ENCODE measurements at places on chromosomes 1 and 21.
A peak's percentile ranks its signal among the peaks of the same experiment; 100 is the strongest.

DNA sequence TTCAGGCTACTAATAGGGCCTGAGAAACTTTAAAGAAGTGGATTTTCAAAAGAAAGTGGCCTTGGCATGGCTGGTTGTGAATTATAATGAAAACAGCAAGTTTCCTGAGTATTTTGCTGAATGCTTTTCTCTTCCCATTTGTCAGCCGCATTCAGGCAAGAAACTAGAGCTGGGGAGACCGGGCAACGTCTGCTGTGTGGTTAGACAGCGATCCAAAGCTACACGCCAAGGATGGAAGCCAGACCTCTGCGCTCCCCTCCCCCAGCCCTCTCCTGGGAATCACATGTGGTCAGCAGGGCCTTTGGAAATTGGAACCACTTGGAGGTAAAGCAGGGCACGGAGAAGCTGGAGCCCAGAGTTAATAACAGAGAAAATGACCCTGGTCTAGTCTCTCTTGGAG is 114.1 kb upstream of the CD34 start:
- DNase-seq: no peak

- no peak for DNase-seq
These were observed 4.6 kb downstream of the KLHDC8A start for GRCh38 chr1:205351984-205352713.

DNA sequence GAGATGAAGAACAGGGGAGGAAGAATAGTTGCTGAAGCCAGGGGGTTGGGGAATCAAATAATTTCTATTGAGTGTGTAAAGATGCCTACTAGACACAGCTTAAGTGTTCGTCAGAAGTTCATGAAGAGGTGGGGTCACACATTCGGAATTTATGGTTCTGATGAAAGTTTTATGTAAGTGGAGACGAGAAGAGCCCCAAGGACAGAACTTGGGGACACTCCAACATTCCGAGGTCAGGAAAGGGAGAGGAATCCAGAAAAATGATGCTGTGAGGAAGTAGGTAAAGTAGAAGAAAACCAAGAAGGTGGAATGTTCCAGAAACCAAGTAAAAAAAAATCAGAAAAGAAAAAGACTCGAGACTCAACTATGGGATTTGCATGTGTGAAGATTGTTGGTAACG is 272.5 kb downstream of the SIPA1L2 start:
- no peak for DNase-seq

DNA sequence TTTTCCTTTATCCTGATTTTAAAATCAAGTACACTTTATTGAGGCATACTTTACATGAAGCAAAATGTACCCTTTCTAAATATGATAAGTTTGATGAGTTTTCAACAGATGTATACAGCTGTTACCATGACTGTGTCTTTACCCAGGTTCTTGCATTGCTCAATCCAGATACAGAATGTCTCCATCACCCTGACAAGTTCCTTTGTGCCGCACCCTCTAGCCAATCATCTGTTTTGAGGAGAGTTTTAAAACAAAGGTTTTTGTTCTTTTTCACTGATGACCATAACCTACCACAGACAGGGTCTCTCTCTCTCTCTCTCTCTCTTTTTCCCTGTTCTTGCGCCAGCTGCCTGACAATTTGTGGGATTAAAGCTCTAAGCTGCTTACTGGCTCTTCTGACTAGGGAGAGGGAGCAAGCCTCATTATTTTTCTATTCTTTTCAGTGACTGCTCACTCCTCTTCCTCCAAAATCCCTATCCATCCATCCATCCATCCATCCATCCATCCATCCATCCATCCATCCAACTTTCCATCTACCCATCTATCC is 1.2 kb upstream of the KCNE1 start:
- no peak for DNase-seq

DNA sequence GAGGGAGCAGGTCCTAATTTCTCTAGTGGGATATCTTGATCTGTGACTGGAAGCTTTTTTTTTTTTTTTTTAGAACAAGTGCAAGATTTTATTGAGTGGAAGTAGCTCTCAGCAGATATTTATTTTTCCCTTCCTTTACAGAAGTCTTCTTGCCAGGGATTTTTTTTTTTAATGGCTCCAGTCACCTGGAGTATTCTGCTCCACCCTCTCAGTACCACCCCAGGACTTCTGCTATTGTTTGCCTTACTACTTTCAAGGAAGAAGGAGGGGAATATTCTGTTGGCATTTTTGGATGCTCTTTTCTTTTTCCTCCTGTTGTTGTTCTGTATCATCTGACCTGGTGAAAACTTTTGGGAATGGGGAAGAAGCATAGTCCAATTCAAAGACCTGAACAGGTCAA is 23.1 kb upstream of the CYP2J2 start:
- DNase-seq: no peak

DNA sequence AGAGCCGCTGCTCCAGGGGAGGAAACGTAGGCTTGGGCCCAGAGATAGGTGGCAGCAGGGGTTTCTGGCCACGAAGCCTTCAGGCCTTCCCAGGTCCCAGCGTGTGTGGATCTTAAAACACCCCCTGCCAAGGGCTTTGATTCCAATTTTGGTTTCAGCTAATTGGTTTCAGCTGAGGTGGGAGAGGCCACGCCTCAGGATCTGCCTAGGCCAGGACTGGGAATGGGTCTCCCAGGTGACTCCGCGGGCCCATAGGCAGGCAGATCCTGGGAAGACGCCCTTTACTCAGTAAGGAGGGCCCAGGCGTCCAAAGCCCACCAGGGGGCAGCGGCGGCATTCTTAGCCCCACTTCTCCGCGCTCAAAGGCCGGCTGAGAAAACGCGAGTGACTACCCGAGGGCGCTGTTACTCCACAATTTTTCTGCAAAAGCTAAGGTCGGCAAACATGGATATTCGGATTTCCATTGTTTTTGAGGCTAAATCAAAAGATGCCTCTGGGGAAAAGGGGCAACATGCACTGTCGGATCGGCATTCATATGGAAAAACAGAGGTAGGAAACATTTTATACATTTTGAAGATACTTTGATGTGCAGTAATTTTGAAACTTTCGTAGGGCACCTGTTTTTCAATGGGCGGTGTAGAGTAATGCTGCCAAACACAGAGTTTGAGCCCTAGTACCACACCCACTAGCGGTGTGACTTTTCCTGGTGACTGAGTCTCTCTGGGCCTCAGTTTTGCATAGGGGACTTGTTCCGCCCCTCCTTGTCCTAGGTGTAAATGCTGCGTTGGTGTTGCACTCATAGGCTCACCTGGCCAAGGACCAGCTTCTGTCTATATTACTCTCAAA is 31.8 kb upstream of the BCL10 start:
- DNase-seq: peak; percentile 86

GRCh38 chr1:61337981-61338848 is 255.9 kb downstream of the NFIA start:
- DNase-seq: peak; percentile 54

DNA sequence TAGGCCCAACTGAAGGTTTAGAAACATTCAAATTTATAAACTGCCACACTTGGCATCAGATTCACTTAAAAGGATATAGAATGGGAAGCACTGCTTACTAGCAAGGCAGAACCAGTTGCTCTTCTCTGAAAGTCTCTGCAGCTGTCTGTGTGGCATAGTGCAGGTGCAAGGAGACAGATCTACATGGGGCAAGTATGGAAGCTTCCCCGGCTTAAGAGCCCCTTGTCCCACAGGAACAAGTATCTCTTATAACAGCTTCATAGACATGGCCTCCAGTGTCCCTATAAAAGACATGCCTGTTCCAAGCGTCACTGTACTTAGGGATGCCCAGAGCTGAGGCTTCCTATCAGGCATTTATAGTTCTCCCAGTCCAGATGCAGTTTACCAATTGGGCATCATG is 26.5 kb downstream of the ZBTB8B start:
- no peak for DNase-seq

GRCh38 chr1:182723200-182723599 is 38.8 kb upstream of the RGS8 start:
- DNase-seq: no peak

GRCh38 chr1:202281316-202282024 is 60.3 kb downstream of the UBE2T start:
- no peak for DNase-seq

DNA sequence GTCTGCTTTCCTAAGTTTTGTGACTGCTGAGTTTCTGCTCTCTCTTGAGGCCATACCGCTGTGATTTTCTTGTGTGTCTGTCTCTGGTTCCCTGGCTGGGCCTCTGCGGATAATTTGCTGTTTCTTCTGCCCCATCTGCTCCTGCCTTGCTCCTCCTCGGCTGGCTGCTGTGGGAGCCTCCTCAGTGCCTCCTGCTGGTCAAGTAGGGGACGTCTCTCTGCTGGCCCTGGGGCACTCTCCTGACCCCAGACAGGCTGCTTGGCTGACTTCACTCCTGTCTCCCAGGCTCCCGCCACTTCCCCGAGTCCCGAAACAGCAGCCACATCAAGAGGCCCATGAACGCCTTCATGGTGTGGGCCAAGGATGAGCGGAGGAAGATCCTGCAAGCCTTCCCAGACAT is 28.5 kb downstream of the ETNK2 start:
- DNase-seq: no peak

DNA sequence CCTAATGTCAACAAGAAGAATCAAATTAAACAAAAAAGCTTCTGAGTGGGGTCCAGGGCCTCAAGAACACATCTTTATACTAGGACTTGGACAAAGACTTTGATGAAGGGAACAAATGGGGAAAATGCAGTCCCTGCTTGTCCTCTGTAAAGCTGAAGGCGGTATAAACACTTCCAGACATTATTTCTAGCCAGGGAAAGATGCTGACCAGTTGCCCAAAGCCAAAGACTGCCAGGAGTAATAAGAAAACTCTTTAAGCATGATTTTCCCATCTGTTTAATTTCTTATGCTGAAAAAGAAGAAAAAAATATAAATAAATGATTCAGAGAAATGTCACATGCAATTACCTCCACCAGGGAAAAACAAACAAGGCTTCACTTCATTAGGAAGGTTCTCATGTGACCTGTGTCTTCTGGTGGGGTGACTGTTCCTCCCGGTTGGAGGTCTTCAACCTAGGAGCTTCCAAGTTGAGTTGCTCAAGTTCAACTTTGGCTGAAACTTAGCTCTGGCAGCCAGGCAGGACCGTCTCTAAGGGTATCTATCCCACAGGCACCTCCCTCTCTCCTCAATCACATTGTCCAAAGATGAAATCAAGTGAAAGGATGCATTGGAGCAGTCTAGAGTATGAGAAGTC is 65.2 kb upstream of the KCNE2 start:
- DNase-seq: no peak

DNA sequence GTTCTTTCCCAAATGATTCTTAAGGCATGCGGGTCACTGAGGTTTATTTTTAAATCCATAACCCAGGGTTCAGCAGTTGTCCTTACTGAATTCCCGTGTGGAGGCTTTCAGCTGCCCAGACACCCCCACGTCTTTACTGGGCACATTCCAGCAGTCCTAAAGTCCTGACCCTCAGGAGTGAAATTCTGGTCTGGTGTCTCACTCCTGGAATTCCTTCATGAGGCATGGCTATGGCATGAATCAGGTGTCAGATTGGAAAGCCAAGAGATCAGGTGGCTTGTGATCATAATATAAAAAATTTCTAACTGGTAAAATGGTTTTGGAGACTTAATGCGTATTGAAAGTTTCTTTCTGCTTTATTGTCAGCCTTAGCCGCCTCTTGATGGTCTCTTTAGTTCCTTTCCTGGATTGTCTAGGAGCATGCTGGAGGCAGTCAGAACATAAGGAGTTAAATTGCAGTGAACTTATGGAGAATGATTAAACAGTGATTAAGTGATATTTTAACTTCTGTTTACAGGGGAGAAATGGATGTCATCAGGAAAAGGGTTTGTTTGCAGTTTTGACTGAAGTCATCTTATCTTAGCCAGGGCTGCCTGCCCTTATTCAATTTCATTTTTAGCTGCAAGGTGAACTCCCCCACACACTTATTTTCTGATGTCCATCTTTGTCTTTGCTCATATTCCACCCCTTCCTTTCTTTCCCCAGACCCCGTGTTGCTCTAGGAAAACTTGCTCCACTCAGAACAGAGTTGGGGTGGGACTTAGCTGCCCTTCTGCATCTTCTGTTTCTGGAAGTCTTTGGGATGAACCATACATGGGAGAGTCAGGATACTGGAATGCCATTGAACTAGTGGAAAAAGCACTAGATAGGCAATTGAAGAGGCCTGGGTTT is 25.7 kb upstream of the MACF1 start:
- DNase-seq: no peak

DNA sequence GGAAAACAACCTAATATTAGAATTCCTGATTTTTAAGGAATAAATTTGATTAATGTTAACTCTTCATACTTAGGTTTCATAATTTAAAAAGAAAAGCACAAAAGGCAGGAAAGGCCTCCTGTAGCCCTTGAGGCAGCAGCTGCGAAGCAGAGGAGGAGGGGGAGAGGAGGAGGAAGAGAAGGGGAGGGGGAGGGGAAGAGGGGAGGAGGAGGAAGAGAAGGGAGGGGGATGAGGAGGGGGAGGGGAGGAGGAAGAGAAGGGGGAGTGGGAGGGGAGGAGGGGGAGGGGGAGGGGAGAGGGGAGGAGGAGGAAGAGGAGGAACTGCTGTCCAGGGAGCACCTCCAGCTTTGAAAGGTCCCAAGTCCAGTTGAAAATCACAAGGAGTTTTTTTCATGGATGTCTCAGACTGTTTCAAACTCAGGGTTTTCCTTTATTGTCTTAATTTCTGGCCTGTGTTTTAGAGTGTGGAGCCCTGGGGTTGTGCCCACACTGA is 35.1 kb upstream of the DIP2A start:
- DNase-seq: no peak

GRCh38 chr1:4149831-4150230 is 249.8 kb upstream of the C1orf174 start:
- no peak for DNase-seq

DNA sequence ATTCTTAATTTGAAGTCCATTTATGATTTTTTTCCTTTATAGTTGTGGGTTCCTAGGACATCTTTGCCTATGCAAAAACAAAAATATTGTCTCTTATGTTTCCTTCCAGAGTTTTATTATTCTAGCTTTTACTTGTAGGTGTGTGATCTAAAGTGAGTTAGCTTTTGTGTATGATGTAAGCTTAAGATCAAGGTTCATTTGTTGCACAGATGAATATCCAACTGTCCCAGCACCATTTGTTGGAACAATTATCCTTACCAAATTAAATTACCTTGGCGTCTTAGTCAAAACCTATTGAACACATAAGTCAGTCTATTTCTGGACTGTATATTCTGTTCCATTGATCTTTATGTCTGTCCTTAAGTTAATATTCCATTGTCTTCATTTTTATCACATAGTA is 337.6 kb downstream of the ZP4 start:
- DNase-seq: no peak

GRCh38 chr1:6012529-6013318 is 20.5 kb upstream of the NPHP4 start:
- DNase-seq: no peak

GRCh38 chr1:231699784-231700183 is 73.2 kb downstream of the DISC1 start:
- no peak for DNase-seq

GRCh38 chr1:183842795-183843144 is 37.9 kb downstream of the RGL1 start:
- no peak for DNase-seq

DNA sequence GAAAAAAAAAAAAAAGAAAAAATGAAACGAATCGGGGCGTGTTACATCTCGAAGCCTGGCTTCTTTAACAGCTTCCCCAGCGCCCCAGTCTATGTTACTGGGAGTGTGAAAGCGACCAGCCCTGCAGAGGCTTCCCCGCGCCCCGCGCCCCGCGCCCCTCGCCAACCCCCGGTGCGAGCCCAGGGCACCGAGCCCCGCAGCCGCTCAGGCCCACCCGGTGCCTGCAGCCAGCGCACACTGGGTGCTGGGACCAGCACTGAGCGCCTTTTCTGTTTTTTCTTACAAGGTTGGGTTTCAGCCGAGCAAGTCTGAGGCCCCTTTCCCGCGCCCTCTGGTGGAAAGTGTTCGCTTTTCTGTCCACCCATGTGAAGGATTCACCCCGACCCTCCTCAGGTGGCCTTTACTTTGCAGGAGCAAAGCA is 42.1 kb upstream of the ZNF496 start:
- peak; percentile 56 for DNase-seq

Data from Peyer's patch (tissue), 4 donors.